ENCODE measurements at places on chromosomes 16 and 17. TPM values are rescaled to one million over a fixed set of nuclear protein-coding genes. Genes with fewer than 3 reads are reported as not detected.

Gene HBA2
- 9.9 TPM for total RNA-seq

Gene KRT39
- not detected for total RNA-seq

Gene ABCC11
- total RNA-seq, result not detected

Gene PERCC1
- 0.83 TPM for total RNA-seq

Gene MYOCD
- not detected for total RNA-seq

DNA sequence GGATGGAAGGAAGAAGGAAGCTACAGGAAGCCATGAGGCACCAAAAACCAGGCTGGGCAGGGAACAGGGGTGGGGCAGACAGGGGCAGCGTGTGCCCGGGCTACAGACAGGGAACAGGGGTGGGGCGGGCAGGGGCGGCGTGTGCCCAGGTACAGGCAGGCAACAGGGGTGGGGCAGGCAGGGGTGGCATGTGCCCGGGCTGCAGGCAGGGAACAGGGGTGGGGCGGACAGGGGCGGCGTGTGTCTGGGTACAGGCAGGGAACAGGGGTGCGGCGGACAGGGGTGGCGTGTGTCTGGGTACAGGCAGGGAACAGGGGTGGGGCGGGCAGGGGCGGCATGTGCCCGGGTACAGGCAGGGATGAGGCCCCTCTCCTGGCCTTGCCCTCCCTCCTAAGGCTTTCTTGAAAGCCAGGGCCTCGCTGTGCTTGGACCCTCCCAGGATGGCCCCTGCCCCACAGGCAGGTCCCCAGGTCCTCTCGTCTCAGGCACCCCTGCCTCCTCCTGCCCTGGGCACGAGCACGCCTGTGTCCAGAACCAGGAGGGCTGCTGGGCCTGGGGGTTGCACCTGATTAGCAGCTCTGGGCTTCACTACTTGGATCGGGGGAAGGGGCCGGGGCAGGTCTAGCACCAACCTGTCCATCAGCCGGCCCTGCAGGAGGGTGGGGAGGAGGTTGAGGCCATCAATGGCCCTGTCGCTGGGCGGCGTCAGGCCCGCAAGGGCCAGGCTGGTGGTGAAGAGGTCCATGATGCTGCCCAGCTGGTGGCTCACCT lies 14.5 kb upstream of the APRT start:
- DNase-seq, result no peak

DNA sequence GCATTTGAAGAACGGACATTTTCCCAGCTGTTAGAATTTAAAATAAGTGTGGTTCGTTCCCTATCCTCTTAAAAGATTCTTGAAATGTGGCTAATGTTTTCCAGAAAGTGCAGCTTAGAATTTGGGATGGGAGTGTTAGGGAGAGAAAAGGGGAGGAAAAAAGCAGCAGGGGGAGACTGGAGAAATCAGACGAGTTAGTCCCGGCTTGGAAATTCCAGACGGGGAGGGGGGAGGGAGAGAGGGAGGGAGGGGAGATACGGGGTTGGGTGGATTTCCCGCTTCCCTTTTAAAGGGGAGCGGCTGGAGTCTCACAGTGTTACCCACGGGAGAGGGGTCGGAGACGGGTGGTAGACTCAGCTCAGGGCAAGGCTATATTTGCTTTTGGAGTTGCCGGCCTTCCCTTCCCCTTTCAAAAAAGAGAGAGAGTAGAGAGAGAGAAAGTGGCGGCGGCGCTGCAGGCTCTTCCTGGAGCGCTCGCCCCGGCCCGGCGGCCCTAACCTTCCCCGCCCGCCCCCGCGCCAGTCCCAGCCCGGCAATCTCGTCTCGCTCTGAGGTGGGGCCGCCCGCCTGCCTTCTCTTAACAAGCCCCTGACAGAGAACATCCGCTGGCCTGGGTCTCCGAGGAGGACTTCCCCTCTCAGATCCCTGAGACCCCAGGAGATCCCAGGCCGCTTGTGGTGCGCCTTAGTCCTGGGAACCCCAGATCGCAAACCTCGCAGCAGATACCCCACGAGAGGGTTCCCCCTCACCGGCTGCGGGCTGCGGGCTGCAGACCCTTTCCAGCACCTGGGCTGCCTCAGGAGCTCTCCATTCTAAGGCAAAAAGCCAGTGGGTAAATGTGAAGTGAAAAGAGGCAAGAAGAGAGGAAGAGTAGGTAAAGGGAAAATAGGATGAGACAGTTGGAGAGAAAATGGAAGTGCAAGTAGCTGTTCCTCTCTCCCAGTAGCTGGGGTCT lies 6.6 kb downstream of the IGF2BP1 start:
- DNase-seq, result no peak

DNA sequence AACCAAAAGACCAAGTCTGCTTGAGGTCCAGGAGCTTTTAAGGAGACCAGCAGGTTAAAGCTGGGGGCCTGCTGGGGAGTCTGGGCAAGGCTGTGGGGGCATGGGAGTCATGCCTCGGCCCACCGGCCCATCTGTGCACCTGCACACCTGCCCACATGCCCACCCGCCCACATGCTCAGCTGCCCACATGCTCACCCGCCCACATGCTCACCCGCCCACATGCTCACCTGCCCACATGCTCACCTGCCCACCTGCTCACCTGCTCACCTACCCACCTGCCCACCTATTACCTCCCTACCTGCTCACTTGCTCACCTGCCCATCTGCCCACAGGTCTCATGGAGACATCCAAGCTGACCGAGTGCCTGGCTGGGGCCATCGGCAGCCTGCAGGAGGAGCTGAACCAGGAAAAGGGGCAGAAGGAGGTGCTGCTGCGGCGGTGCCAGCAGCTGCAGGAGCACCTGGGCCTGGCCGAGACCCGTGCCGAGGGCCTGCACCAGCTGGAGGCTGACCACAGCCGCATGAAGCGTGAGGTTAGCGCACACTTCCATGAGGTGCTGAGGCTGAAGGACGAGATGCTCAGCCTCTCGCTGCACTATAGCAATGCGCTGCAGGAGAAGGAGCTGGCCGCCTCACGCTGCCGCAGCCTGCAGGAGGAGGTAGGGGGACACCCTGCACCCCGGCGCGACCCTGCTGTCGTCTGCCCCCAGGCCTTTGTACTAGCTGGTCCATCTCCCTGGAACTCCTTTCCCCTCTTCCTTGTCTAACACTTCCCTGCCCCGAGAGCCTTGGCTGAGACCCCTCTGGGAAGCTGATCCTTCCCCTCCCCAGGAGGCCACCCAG lies 14.0 kb downstream of the CARD14 start:
- no peak for DNase-seq

DNA sequence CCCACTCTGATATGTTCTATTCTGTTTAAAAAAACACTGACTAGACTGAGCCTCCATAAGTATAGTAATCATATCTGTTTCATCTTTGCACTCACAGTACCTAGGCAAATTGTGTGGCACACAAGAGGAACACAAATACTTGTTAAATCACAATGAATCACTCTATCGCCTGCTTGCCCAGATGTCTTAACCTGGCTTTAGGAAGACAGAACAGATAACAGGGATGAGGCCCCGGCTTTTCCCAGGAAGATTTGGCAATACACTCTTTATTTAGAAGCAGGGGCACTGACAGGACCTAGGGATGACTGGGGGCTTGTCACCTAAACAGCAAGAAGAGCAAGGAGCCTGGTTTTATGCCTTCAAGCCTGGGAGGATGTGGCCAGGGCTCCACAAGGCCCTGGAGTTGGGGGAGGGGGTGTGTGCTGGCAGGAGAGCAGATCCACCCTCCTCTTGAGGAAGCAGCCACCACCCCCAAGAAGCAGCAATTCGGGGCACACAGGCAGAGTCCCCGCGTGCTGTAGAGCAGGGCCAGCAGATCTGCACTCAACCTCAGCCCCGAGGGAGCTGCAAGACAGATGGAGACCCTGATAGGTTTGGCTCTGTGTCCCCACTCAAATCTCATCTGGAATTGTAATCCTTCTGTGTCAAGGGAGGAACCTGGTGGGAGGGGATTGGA lies 41.0 kb upstream of the KSR1 start:
- DNase-seq, result no peak

GRCh38 chr17:69560987-69561441 lies 146.5 kb downstream of the MAP2K6 start:
- no peak for DNase-seq

GRCh38 chr17:79946352-79947231 lies 89.1 kb downstream of the TBC1D16 start:
- no peak for DNase-seq

GRCh38 chr16:56662357-56663354 lies 4.9 kb downstream of the MT1F start:
- peak; percentile 58 for DNase-seq

DNA sequence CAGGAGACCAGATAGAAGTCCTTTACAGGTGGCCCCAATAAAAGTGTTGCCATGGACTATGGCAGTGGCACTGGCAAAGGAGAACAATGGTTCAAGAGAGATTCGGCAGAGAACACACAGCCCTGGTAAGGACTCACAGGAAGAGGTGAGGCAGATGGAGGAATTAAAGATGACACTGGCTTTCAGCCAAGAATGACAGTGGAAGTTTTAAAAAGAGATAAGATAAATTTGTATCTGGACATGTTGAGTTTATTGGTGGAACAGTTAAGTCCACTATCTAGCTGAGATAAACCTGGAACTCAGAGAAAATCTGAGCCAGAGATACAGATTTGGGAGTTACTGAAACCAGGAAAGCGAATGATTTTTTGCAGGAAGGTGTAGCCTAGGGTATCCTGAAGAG lies 20.1 kb downstream of the CMC2 start:
- DNase-seq, result no peak

GRCh38 chr17:74864866-74865395 lies 5.2 kb upstream of the GRIN2C start:
- peak; percentile 84 for DNase-seq

DNA sequence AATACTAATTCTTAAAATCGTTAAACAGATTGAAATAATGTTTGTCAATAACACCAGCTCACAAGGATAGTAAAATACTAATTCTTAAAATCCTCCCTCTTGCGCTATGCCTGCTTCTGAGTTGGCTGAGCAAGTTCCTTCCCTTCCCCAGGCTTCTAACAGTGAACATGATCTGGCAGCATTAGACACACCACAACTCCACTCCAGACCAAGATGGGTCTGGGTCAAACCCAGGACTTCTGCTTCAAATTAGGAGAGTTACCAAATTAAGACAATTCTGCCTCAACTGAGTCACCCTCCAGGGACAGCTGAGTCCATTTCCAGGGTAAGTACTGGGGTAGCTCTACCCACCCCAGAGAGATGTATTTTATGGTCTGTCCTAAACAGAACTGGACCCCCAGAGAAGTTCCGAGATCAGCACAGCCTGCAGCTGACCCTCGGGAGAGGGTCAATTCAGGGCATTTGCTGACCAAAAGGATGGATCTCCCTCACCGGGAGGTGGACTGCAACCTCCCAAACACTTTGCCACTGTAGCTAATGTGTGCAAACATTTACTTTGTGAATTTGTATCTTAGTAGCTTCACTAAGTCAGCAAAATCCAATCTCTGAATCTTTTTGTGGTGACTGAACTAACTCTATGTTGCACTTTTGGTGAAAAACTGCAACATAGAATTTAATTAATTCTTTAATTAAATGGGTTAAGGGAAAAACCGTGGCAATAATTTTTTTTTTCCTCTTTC lies 48.8 kb downstream of the ADCY9 start:
- DNase-seq, result no peak

- no peak for DNase-seq
These were observed 210.0 kb upstream of the GSE1 start for GRCh38 chr16:85402910-85403692.

- no peak for DNase-seq
These were observed 202.6 kb upstream of the MYOCD start for GRCh38 chr17:12463102-12463501.

- DNase-seq, result no peak
These were observed 57.9 kb downstream of the SDK2 start for GRCh38 chr17:73586275-73586832.

DNA sequence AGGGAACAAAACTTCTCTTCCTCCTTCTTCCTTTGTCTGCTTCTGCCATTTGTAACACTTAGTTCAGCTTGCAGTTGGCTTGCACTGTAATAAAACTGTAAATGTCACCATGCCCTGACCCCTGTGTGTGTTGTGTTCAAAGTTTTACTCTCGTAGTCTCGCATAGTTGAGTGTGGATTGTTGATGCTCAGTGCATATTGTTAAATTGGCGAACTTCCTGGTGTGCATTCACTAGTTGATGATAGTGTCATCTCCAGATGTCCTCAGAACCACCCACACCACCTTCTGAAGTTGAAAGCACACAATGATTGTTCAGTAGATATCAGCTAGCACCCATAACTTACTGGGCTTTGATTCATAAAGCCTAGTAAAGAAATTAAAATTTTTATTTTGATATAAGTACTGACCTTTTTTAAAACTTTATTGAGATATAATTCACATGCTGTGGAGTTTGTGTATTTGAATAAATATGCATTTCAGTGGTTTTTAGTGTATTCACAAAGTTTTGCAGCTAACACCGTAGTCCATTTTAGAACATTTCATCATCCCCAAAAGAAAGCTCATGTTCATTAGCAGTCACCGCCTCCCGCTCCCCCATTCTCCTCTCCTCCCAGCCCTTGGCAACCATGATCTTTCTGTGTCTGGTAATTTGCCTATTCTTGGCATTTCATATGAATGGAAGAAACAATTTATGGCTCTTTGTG lies 25.0 kb downstream of the USP10 start:
- DNase-seq, result peak; percentile 27

GRCh38 chr17:4501295-4501949 lies 2.7 kb downstream of the SPNS2 start:
- DNase-seq, result no peak

DNA sequence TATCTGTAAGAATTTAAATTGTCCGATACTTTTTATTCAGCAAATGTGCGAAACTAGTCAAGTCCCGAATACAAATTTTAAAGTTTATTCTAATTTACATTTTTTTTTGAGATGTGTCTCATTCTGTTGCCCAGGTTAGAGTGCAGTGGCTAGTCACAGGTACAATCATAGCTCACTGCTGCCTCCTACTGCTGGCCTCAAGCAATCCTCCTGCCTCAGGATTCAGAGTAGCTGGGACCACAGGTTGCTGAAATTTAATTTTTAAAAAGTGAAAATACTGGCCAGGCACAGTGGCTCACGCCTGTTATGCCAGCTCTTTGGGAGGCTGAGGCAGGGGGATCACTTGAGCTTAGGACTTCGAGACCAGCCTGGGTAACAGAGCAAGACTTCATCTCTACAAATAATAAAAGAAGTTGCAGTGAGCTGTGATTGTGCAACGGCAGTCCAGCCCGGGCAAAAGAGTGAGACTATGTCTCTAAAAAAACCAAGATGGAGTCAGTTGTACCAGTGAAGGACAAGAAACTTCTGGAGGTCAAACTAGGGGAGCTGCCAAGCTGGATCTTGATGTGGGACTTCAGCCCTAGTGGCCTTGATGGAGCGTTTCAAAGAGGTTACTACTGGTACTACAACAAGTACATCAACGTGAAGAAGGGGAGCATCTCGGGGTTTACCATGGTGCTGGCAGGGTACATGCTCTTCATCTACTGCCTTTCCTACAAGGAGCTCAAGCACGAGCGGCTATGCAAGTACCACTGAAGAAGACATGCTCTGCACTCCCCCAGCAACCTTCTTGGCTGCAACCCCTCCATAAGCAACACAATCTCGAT lies 5.6 kb downstream of the POLG2 start:
- peak; percentile 75 for DNase-seq
